ENCODE measurements at places on chromosomes 6 and 20.

GRCh38 chr6:2697291-2697690 is 53.4 kb downstream of the MYLK4 start:
- DNase-seq: no peak

DNA sequence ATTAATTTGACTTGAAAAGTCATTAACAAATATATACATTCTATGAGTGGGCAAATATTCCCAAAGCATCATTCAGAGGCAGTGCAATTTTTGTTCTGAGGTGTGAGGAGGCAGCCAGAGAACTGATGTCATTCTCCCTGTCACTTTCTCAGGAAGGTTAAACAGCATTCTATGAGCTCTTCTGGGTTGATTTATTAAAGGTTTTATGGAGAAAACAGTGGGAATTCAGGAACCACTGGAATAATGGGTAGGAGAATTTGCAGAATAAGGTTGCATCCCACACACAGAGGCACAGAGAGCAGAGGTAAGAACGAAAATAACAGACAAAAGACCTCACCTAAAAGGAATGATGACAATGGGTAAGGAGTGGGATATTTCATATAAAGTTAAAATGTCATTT is 860.6 kb downstream of the TFAP2A start:
- DNase-seq: no peak

DNA sequence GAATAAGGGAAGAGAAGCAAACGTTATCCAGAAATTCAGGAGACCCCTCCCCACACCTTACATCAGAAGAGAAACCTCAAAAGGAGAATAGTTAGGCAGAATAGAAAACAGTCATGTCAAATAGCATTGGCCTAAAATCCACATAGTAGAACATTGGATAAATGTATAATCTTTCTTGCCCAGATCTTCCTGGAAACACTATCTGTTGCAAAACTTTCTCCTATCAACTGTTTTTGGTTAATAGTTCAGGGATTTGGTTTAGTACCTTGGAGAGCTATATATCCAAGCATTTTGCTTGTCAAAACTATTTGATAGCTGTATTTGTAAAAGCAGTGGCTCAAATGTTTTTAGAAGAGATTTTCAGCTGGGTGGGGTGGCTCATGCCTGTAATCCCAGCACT is 74.3 kb upstream of the PHACTR2 start:
- DNase-seq: no peak

DNA sequence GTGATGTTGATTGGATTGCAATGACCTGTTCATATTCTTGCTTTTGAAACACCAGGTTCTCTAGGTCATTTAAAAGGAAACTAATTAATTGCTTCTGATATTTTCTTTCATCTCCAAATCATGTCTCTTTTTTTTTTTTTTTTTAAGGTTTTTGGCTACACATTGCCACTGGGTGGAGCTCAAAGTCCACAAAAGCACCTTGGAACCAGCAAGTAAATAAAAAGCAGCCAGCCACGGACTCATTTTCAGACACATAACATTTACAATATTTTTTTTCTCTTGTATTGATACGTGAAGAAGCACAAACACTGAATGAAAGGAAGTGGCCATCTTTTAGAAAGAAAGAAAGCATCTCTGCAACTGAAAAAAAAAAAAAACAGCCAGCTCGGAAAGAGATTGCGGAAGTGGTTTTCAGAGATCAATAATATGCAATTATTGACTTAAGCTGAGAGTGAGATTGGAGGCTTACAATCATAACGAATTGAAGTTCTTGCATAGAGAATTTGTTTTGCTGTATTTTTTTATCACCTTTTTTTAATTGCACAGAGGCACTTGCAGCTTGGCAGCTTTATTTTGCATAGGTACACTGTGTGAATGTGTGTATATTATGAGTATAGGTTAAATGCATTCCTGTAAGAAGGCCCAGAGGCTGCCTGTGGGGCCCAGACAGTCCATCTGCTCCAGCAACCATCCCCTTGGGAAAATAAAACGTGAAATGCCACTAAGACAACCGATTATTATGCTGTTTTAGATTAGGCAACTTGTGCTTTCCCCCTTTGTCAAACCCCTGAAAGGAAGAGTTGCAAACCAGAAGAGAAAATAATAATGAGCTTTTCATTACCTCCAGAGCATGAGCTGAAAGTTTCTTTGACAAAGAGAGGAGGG is 28.2 kb downstream of the CGA start:
- no peak for DNase-seq

DNA sequence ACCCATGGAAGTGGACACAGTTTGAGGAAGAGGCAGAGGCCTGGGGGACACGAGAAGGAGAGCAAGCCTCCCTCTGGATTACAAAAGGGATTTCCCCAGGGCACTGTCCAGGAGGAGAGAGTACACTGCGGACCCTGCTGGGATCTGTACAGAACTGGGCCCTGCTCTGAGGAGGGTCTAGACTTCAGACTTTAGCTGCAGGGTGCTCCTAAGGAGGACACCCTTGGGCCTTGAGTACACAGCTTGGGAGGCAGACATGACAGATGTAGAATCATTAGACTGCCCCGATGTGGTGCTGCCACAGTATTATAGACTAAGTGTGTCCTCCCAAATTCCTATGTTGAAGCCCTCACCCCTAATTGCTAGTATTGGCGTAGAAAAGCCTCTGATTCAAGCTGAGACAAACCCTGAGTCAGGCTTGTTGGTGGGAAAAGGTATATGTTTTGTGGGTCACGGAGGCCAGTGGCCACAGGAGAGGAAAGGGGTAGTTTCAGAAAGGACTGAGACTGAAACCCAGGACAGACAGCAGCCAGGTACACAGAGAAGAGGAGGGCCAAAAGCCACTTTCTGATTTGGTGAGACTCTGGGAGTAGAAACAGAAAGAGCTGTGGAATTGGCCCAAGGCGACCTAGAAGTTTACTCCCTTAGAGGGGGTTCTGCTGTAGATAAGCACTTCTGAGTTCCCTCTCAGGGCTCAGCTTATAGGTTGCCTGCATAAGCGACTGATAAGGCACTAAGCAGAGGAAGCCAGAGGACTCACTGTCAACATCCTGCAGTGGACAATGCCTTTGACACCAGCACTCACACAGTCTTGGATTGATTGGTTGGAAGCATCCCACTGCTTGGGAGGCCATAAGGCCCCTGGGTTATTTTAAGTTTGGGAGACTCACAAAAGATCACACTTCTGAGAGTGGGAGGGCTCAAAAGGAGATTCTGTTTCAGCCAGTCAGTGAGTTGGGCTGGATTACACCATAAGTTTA is 16.5 kb upstream of the SH3BGRL2 start:
- no peak for DNase-seq

DNA sequence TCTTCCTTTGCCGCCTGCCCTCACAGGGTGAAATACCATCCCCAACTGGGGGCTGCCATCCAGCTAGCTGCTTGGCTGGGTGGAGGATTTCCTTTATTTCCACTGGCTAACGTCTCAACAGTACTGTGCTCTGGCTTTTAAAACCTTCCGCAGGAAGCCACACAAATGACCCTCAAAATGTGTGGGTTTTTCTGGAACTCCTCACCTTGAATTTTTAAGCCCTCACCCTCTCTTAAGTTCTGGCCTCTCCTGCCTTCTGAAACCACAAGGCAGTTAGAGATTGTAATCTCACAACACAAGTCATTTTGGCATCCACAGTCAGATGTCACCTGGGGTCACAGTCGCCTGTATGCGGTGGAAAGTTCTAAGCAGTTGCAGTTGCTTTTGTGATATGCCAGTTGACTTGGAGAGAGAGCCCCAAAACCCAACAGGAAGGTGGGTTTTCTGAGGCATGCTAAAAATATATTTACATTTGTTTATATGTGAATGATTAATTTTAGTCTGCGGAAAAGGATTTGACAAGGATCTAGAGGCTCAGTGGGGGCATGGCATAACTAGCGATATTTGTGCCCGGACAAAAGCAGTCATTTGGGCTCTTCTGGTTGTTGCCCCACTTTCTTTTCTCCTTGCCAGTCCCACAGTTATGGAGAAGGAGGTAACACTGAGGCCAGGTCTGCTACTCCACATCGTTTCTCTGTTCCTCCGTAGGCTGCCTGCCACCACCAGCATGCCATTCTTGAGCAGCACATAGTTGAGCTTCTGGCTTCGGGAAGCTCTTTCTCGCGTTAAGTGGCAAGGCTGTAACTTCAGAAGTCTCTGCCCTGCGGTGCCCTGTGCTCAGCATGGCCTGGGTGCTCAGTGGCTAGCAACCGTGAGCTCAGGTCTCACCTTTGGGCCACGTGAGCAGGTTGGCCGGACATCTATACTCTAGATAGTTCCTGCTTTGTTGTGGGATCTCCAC is 335.3 kb downstream of the CD83 start:
- DNase-seq: no peak

GRCh38 chr6:3372912-3373554 is 83.8 kb downstream of the SLC22A23 start:
- no peak for DNase-seq
